T-helper 22 cell (primary cell): ENCODE measurements at places on chromosomes 5 and 9.

DNA sequence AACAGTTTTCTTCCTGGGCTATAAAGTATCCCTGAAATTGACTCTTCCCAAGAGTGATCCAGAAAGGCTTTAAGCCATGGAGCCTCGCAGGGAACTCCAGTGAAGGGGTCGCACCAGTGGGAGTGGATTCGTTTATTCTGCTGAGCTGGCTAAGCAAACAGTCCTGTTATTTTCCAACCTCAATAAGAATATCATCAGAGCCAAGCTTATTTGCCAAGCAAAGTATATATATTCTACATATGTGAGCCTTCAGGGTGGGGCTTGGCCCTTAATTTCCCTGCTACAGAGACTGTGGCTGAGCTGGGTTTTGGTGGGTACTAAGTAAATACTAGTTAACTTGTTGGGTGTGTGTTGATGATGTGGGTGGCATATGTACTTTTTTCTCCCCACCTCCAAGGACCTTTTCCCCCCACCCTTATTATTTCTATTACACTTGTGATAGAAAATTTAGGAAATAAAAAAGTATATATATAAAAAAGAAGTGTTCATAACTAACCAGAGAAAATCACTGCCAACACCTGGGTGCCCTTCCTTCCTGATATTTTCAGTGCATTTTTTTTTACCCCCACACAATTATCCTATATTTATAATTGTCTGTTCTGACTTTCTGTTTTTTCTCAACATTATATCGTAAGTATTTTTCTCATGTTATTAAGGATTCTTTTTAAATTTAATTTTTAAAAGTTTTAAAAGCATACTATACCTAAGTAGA, 5.3 kb downstream of the GSN start:
- no peak for DNase-seq

DNA sequence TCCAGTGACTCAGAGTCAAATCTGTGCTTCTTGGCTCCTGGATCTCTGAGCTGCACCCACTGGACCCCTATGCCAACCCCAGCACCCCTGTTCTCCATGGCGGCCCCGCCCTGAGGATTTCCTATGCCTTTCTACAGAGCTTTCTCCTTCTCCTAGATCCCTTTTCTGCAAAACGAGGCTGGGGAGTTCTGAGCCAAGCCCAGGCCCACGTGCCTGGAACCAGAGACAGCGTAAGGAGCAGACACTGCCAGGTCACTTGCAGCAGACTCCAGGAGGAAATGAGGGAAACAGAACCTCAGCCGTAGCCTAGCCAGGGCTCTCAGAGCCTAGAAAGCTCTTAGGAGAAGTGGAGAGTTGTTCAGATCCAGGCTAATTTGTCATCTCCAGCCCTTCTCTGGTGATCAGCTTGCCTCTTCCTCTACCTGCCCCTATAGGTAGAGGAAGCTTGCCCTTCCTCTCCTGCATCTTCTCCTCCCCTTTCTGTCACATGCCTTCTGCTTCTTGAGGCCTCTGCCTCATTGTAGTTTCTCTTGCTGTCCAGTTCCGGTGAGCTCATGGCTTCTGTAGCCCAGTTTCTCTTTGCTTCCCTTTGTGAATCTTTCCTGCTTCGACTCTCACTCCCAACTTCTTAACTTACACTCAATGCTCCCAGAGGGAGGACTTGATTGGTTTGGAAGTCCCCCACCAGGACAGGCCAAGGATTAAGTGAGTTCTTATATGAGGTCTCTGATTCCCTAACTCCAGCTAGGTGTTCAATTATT, 163.4 kb downstream of the RGS3 start:
- DNase-seq, result no peak

DNA sequence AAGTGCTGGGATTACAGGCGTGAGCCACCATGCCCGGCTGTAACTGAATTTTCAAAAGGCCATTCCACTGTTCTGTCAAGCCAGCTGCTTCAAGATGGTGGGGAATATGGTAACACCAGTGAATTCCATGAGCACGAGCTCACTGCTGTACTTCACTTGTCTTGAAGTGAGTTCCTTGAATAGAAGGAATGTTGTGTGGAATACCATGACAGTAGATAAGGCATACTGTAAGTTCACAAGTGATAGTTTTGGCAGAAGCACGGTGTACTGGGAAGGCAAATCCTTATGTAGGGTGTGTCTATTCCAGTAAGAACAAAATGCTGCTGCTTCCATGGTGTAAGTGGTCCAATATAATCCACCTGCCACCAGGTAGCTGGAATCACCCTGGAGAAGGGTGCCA, 6.6 kb upstream of the PRXL2C start:
- no peak for DNase-seq

GRCh38 chr5:9188131-9188530, 357.7 kb downstream of the SEMA5A start:
- no peak for DNase-seq

DNA sequence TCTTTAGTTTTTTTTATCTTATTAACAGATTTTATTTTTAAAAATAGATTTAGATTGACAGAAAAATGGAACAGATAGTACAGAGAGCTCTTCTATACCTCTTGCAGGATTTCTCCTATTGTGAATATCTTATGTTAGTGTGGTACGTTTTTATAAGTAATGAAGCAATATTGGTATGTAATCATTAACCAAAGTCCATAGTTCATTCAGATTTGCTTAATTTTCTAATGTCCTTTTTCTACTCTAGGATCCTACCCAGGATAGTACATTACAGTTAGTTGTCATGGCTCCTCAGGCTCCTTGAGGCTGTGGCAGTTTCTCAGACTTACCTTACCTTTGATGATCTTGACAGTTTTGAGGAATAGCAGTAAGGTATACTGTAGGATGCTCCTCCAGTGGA, 30.4 kb downstream of the PPP2R2B start:
- no peak for DNase-seq

GRCh38 chr5:66860199-66860975, 264.2 kb downstream of the MAST4 start:
- DNase-seq, result no peak

GRCh38 chr5:140594169-140594568, 29.5 kb downstream of the SLC35A4 start:
- DNase-seq, result no peak
